Kidney glomerular epithelial cell (primary cell): ENCODE measurements at places on chromosomes 6 and 20.

GRCh38 chr6:70196531-70196930, 106.4 kb downstream of the COL9A1 start:
- DNase-seq, result no peak

DNA sequence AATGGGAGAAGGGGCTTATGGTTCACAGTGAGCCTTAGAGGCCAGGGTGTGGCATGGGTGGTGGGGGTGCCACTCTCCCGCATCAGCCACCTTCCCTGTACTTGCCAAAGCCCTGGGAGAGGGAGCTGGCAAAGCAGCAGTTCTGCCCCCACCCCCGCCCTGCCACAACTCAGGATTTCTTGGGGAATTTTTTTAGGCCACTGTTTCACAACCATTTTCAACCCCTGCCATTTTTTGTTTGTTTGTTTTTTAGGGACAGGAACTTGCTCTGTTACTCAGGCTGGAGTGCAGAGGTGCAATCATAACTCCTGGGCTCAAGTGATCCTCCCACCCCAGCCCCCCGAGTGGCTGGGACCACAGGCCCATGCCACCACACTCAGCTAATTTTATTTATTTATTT, 22.4 kb upstream of the TM9SF4 start:
- DNase-seq, result no peak

GRCh38 chr6:154488802-154489437, 21.6 kb downstream of the CNKSR3 start:
- DNase-seq, result peak; percentile 21

- no peak for DNase-seq
Measured at GRCh38 chr6:30918670-30919069, 4.6 kb downstream of the VARS2 start.

GRCh38 chr20:2865630-2866029, 7.7 kb upstream of the PTPRA start:
- DNase-seq, result no peak

- no peak for DNase-seq
Measured at GRCh38 chr20:14673164-14673563, 335.8 kb upstream of the FLRT3 start.
